ENCODE measurements at places on chromosomes 2 and 18.
A peak's percentile ranks its signal among the peaks of the same experiment; 100 is the strongest.

DNA sequence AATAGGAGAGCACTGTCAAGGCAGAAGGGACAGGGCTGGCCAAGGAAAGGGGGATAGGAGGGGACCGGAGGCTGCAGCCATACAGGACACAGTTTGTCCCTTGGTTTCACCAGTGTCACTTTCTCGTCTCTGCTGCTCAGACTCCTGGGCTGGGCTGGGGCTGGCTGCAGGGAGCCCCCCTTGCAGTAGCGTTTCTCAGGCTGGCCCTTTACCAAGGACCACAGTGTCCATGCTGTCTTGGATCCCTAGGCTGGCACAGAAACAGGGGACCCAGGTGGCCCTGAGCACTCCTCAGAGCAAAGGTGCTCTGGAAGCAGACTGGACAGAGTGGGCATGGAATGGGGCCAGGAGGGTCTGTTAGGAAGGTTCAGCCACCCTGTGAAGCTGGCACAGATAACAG is 34.8 kb downstream of the ATOH8 start:
- no peak for DNase-seq

GRCh38 chr2:29448096-29448688 is 333.0 kb downstream of the CLIP4 start:
- no peak for DNase-seq

GRCh38 chr18:79509536-79509930 is 113.8 kb downstream of the NFATC1 start:
- DNase-seq: no peak

GRCh38 chr2:124814968-124815745 is 790.1 kb downstream of the CNTNAP5 start:
- no peak for DNase-seq

DNA sequence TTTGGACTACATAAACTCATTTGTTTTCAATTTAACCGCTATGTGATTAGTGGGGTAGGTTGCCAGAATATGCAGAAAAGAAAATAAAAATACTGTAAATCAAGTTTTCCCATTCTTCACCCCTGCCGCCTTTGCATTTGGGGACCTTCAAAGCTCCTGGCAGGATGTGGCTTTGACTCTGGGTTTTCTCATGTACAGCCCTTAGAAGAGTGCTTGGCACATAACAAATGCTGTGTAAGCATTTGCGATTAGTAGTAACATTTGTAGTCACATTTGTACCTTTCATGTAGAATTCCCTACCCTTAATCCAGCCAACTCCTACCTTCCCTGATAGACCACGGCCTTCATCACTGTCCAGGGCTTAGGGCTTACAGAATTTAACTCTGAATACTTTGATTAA is 262.6 kb downstream of the MREG start:
- DNase-seq: no peak

GRCh38 chr18:45056926-45057325 is 376.2 kb downstream of the SETBP1 start:
- no peak for DNase-seq

GRCh38 chr2:175025946-175026345 is 20.8 kb upstream of the CHN1 start:
- no peak for DNase-seq

DNA sequence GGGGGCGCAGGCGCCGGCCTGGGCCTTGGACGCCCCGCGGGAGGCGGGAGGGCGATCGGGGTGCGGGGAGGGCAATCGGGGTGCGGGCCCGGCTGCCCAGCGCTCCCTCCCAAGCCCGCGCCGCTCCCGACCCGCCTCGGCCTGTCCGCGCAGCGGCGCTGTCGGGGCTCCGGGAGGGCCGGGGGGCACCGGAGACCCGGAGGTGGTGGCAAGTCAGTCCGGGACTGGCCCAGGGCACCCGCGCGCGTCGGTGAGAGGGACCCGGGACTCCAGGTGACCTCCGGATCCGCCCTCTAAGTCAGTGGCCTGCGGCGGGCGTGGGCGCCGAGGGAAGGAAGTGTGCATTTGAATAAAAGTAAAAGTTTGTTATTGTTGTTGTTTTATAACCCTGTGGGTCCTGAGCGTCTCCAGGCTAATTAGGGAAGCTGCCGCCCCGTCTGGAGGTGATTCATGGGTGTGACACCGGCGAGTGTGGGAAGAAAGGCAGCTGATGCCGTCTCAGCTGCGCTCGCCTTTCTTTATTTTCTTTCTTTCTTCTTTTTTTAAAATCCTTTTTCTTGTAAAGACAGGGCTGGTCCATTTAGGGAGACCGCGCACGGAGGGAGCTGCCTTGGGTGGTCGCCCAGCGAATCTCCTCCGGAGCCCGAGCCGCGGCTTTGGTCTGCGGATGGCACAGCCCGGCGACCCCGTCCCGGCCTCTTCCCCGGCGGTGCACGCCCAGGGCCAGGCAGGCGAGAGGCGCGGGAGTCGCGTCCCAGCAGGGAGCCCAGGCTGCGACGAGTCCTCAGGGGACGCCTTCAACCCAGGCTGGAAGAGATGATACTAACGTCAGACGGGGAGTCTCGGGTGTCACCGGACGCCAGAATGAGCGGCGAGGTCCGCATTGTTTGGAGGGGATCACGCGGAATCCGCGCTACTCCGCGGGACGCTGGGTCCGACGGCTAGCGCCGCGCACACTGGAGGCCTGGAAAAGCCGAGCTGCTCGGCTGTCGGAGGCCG is 627 bp upstream of the CRACDL start:
- no peak for DNase-seq

DNA sequence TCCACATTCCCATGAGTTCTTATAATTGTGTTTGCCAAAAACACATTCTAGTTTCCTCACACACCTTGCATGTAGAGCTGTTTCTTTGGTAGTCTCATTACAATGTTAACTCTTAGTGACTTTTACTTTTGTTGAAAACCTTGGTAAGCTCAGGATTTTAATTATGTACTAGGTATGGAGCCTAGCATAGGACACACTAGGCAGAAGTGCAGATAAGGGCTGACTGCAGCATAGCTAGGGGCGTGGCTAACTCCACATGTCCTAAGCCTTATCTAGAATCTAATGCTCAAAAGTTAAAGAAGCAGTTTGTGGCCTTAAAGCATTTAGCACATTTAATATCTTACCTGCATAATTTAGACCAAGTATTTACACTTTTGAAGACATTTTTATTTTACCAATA is 153.7 kb upstream of the FBXO11 start:
- no peak for DNase-seq

DNA sequence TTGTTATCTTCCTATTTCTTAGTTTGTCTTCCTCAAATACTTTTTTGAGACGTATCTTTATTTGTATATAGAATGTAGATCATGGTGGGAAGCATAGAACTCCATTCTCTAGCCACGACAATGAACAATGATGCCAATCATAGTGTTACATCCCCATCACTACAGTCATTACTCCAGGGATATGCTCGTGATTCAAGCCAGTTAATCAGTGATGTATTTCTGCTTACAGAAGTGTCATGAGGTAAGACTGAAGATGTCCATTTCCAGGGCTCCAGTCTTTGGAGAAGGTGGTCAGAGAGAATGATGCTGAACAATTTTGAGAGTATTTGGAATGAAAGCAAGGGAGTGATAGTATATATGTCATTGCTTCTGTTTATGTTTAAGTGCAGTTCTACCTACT is 777.2 kb upstream of the TMEFF2 start:
- DNase-seq: no peak

DNA sequence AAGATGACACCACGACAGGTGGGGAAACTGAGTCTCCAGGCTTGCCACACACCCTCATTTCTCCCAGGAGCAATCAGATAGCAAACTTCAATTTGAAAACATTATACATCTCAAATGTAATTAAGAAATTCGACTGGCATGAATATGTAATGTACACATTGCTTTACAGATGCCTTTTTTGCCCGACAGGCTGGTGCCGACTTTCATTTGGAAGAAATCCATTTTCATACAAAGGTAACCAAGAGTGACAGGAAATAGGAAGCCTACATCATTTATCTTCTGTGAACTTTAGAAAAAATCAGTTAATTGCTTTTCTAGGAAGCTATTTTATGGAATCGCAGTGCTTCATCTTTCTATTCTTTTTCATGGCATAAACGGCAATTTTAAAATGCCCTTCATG is 140.3 kb downstream of the AFF3 start:
- DNase-seq: no peak

- DNase-seq: no peak
These were observed 24.1 kb downstream of the PRKD3 start for GRCh38 chr2:37300578-37300977.

- DNase-seq: no peak
These were observed at the start of gene PTPRM for GRCh38 chr18:7566567-7567473. PTPRM (plus strand) TSS chr18:7567316; CDS start chr18:7567819, 503 bp downstream.

DNA sequence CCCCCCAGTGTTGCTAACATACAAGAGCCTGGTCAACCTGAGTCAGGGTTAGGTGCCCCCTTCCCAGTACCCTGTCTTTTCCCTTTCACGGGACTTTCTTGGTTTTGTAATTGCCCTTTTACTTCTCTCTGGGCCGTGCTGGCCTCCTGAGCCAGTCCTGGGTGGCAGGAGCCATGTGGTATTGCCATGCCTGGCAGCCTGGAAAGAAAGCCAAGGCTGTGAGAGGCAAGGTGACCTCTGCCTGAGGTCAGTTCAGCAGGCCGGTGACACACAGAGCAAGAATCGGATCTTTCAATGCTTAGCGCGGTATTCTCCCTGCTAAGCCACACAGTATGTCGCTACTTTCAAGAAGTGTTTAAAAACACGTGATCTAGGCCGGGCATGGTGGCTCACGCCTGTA is 52.3 kb downstream of the C18orf63 start:
- DNase-seq: no peak

DNA sequence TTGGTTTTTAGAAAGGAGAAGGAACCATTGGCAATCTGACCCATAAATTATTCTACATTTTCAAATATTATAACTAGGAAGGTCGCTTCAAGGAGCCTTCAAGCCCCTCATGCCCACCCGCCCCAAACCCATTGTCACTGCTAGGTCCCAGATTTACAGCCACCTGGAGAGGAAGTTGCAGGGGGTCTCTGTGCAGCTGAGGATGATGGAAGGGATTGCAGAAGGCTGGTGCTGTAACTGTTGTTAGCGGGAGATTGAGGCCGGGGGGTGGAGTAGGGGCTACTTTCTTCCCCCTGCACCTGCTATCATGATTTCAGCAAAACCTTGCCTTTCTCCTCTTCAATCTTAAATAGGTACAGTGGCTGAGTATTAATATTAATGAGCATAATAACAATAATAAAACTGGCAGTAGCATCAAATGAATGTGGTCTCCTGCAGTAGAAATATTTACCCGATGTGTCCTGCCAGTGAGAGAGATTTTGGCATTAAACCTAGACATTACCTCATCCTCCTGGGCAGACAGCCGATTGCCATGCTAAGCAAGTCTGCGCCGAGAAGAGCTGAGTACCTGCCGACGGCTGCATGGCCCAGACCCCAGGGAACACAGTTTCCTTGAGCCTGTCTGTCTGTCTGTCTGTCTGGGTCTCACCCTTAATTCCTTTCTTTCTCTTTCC is 225.4 kb downstream of the FAM210A start:
- peak; percentile 2 for DNase-seq

DNA sequence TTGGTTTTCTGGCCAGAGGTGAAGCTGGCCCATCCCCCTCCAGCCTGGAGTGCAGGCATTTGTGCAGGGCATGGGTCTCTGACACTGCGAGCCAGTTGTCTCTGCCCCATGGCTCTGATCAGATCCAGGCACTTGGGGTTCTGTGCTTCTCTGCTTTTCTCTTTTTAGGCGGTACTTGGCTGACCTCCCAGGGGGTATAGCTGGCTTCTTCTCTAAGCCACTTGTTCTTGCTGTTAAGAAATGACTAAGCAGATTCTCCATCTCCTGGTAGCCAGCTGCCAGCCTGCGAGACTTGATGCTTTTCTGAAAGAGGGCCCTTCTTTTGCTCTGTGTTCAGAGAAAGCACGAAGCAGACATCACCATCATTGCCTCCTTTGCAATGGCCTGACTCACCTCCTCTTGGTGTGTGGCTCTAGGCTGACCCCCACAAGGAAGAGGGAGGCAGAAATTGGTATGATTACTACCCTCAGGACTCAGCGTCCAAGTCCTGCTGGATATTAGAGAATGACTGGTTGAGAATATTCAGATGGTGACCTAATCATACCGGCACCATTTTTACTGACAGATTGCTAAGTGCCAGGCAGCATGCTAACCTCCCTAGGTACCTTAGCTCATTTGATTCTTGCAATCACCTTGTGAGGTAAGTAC is 32.7 kb downstream of the TNP1 start:
- DNase-seq: no peak

DNA sequence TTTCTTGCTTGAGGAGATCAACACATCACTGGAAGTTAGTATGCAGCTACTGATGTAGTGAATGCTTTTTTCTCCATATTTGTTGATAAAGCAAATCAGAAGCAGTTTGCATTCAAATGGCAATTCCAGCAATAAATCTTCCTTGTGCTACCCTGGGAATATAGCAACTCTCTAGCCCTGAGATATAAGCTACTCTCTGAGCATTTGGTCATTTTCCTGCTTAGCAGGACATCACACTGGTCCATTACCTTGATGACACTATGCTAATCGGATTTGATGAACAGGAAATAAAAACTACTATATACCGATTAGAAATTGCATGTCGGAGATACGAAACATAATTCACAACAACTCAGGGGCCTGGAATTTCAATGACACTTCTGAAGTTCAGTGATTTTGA is 152.7 kb downstream of the CBLN2 start:
- DNase-seq: no peak

GRCh38 chr18:70221915-70222278 is 16.4 kb upstream of the RTTN start:
- no peak for DNase-seq

GRCh38 chr2:218896501-218897393 is 16.1 kb downstream of the WNT10A start:
- DNase-seq: no peak

DNA sequence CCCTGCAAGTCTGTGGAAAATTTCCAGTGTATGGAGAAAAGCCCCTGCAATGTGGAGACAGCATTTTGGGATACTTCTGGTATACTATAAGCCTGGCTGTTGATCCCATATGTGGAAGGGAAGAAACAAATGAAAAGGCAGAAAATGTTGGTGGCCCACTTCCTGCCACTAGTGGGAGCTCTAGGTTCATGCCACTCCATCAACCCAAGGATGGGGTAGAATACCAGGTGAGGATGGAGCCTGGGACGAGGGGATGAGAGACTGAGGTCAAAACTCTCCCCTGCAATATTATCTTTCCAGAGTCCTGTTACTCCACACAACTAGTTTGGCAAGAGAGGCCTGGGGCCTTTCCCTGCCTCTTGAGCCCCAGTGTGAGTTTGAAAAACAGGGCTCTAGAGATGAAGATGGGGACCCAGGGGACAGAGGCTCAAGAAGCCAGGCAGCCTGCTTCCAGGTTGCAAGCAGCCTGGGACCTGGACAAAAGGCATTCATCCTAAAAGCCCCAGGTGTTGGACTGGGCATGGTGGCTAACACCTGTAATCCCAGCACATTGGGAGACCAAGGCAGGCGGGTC is 31.9 kb downstream of the BMP10 start:
- no peak for DNase-seq

DNA sequence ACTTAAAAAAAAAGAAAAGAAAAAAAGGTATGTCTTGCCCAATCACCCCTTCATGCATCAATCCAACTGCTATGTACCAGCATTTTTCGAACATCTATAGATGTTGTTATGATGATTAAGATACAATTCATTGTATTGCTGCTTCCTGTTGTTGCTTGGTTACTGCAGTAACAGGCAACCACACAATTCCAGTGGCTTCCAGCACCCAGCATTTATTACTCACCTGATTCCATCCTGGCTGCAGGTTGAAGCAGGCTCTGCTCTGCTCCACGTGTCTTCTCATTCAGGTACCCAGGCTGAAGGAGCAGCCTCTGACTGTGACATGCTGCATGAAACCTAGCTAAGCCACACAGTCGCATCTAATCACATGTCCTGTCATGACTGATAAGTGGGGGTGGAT is 196.9 kb downstream of the INO80D start:
- DNase-seq: no peak
